ENCODE measurements at places on chromosomes 5 and 9. TPM values are rescaled to one million over a fixed set of nuclear protein-coding genes. Genes with fewer than 3 reads are reported as not detected.

The FOXD4L6 gene
- total RNA-seq, result not detected

- no peak for DNase-seq
- H3K4me3 ChIP-seq, result no peak overlapping the region
- H3K27me3 ChIP-seq, result no peaks in the 10 kb centered on the region
- no peak overlapping the region for H3K27ac ChIP-seq
Measured at GRCh38 chr5:5316334-5316733, 106.1 kb upstream of the ICE1 start.

- no peak overlapping the region for H3K27ac ChIP-seq
- no peaks in the 10 kb centered on the region for H3K36me3 ChIP-seq
- no peaks in the 10 kb centered on the region for H3K4me1 ChIP-seq
- no peaks in the 10 kb centered on the region for H3K27me3 ChIP-seq
Measured at GRCh38 chr5:95327211-95327610, 42.3 kb upstream of the MCTP1 start.

The ZNG1F gene
- total RNA-seq, result 3.0 TPM

The HMGCS1 gene
- 32.7 TPM for total RNA-seq

The CFAP157 gene
- total RNA-seq, result not detected

The NMUR2 gene
- not detected for total RNA-seq

GRCh38 chr5:136677217-136677616, 311.9 kb upstream of the TRPC7 start:
- no peaks in the 10 kb centered on the region for H3K36me3 ChIP-seq
- H3K4me3 ChIP-seq, result no peak overlapping the region
- DNase-seq, result no peak
- peaks cover 25% of the 10 kb centered on the region for H3K27me3 ChIP-seq

DNA sequence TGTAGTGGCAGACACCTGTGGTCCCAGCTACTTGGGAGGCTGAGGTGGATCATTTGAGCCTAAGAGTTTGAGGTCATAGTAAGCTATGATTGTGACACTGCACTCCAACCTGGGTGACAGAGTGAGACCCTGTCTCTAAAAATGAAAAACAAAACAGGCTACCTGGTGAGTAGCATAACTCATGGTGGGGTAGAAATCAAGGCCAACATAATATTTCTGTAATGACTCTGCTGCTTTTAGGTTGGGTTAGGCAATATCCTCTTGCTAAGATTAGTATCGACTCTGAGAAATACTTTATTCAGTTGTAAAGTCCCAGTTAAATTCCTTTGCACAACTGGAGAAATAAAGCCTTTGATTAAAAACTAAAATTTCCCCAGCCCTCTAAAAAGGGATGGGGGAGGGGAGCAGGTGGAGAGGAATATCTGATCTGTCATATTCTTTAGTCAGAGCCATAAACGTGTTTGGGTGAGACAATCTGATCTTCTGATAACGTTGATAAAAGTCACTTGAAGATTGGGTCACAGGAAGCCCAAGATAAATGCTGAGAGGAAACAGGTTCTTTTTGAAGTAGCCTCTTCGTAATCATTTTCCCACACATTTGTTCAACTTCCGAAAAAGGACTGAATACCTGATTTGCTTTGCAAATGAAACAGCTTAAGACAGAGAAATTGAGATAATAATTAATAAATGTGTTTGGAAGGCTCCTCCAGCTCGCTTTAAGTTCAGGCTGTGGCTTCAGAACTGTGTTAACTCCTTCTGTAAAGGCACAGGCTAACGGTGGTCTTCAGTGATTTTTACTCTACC, 14.9 kb downstream of the IL4 start:
- no peak overlapping the region for H3K27ac ChIP-seq
- H3K36me3 ChIP-seq, result no peaks in the 10 kb centered on the region
- H3K4me1 ChIP-seq, result no peaks in the 10 kb centered on the region
- no peak overlapping the region for H3K4me3 ChIP-seq
- DNase-seq, result no peak
- no peaks in the 10 kb centered on the region for H3K27me3 ChIP-seq

DNA sequence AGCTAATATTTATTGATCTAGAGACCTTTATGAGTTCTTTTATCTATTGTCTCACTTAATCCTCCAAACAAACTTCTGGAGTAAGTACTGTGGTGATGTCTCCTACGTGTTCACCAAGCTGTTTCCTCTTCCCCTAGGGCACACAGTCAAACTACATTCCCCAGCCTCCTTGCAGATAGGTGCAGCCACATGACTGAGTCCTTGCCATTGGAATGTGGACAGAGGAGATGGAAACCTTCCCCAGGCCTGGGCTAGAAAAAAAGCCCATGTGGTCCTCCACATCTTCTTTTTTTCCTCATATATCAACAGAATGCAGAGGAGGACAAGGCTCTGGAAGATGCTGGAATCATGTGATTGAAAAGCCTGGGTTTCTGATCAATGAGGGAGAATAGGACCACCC, 88.0 kb downstream of the ANKRD55 start:
- no peak overlapping the region for H3K27ac ChIP-seq
- H3K4me3 ChIP-seq, result no peak overlapping the region
- peaks cover 6% of the 10 kb centered on the region for H3K4me1 ChIP-seq
- no peaks in the 10 kb centered on the region for H3K36me3 ChIP-seq
- DNase-seq, result no peak
- no peaks in the 10 kb centered on the region for H3K27me3 ChIP-seq

Measured in heart right ventricle (tissue), 16 donors.